ENCODE measurements at places on chromosomes 2 and 18.
A peak's percentile ranks its signal among the peaks of the same experiment; 100 is the strongest.

- DNase-seq: no peak
Measured at GRCh38 chr2:214242797-214243196, 168.1 kb upstream of the VWC2L start.

DNA sequence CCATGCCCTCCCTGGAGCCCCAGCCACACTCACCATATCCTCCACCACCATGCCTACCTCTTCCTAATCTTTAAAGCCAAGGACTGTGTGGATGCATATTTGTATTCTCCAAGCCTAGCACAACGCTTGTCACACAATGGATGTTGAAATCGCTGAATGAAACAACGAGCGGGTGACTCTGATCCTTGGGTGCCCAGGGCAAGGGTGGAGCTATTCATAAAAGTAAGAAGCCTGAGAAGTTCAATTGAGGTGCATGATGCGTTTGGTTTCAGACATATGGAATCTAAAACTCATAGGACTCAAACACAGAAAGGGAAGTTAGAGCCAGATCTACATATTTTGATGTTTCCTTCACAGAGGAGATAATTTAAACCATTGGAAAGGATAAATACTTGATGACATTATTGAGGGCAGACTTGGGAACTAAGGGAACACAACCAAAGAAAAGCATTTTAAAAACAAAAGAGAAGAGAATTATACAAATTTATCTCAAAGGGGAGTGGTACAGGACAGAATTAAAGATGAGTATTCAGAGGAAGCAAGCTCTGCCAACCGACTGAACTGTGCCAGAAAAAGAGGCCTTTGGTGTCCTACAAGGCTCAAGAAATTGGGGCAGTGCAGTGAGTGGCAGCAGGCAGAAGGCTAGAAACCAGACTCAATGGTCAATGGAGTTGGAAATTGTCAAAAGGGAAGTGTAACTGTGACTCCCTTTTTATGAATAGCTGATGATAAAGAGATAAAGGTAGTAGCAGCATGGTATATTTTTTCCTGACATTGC is 200.6 kb upstream of the NCKAP5 start:
- DNase-seq: no peak

GRCh38 chr2:203730076-203730729 is 23.8 kb downstream of the CD28 start:
- no peak for DNase-seq

- DNase-seq: no peak
Measured at GRCh38 chr2:31066551-31066950, 71.7 kb downstream of the GALNT14 start.

DNA sequence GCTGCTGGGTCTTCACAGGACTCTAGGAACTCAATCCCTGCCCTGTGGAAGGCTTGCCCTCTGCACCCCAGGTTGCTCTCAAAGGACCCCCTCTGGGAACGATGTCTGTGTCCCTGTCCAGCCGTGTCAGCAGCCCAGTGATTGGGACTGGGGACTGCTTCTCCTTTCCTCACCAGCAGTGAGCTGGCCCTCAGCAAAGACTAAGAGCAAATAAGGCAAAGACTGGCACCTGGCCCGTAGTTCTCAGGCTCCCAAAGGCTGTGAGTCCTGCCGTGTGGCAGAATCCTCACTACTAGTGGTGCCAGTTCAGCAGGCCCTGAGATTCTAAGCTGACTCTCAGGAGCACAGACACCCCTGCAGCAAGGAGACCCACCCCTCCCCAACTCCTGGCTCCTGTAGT is 47.8 kb downstream of the TMEM163 start:
- no peak for DNase-seq

DNA sequence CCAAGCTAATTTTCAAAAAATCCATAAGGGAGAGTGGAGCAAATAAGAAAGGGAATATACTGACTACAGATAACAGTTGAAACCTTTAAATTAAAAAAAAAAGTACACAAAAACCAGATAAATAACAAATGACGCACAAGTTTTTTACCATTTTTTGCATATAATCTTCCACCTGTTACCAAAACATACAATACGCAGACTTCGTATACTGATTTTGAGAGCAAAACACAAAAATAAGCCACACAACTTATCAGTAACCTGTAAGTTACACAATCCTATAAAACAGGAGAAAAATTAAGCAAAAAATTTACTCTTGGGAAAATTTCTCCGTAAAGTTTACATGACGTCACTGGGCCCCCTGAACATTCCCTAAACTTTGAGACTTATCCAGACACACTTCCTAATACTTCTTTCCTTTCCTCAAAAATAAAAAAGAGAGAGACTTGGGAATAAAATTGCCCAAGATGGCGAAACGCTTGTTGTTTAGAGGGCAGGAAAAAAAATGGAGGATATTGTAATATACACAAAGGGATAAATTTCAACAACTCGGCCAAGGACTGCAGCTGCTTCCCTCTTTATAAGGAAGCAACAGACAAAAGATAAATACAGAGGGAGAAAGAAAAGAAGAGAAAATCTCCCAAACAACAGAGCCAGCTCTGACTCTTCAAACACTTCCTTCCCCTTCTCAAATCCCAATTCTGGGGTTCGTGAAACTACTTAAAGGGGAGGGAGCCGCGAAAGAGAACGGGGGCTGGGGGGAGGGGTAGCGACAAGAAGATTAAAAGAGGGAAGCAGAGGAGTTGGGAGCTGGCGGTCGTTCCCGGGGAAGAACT is 1.6 kb downstream of the BAZ2B start:
- peak; percentile 31 for DNase-seq

DNA sequence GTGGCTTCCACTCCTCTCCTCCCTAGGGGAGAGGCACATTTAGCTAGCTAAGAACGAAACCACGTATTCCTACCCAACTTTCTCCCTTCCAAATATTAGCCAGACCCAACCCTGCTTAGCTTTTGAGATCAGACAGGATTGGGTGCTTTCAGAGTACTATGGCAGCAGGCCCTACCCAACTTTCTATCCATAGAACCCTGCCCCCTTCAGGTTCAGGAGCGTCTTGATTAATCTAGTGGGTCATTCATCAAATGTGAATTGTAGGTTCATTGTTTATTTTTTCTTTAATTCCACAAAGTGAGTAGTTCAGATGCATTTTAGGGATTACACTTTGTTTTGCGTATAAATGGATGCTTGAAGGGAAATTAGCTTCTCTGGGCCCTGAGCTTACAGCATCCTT is 188.3 kb downstream of the MIB1 start:
- no peak for DNase-seq

DNA sequence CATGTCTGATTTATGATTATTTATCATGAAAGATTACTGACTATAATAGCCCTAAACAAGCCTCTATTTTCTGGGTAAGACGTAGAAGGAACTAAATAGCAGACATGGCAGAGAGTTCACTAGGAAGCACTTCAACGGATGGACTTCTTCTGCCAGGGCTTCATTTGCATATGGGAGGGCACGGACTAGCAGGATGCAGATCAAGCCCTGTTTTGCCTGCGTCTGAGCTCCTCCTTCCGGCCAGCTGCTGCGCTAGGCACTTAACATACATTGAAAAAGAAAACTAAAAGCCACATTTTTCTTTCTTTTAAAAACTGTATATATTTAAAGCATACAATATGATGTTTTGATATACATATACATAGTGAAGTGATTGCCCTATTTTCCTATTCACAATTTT is 340.0 kb upstream of the MEX3C start:
- no peak for DNase-seq

- DNase-seq: peak; percentile 3
Measured at GRCh38 chr2:225122583-225123486, 80.6 kb upstream of the DOCK10 start.

GRCh38 chr18:41973983-41974382 is 18.9 kb downstream of the PIK3C3 start:
- DNase-seq: no peak

DNA sequence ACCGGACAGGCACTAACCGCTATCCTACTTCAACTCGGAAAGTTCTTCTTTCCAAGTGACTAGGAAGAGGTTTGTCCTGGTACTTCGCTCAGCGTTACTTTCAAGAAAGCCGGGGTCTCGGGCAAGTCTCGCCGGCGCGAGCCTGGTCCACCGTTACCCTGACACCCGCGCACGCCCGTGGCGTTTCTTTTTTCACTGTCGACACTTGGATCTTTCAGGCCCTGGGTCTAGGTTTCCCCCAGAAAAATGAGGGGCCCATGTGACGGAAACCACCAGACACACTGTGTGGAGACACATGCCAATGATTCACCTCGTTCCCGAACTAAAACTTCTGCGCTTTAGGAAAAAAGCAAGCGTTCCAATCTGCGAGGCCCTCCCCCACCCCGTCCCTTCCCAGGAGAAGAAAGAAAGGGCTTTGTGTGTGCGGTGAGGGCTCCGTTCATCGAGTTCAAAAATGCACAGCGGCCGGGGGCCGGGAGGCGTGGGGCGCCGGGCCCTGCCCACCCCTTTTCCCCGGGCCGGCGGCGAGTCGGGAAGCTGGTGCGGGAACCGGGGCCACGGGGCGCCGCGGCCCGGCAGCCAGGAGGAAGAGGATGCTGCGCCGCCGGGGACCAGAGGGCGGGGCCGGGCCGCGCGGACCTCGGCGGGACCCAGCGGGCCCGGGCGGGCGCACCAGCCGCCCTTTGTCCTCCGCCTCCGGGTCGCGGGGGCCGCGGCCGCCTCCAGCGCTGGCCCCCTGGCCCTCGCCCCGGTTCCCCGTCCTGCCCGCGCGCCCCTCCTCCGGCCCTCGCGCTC is 2.6 kb downstream of the ZNF521 start:
- DNase-seq: peak; percentile 50

DNA sequence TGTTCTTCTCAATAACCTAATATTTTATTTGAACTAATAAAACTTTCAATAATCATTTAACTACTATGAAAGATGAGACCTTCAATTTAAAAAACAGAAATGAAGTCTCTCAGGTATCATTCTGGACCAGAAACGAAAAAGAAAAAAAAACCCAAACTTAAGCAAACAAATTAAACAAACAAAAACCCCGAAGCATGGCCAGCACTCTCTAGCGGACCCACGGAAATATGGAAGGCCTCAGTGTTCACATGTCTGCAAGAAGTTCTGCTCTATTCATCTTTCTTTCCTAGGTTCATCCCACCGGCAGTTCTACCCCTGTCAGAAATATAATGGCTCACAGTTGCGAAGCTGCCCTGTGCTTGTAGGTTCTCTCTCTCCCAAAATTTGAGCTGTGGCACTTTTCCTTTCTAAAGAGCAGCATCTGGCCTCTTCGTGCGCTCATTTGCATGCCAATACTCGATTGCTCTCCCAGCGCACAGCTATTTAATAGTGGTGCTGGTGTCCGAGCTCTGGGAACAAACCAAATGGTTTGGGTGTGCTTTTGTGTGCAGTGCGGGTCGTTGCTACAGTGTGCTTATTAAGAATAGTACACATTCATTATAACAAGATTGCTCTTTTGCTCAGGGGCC is 129.0 kb upstream of the ZEB2 start:
- DNase-seq: no peak

- DNase-seq: no peak
Measured at GRCh38 chr2:210562502-210563080, 6.2 kb downstream of the CPS1 start.

- no peak for DNase-seq
Measured at GRCh38 chr2:117232305-117232704, 582.2 kb upstream of the DDX18 start.

DNA sequence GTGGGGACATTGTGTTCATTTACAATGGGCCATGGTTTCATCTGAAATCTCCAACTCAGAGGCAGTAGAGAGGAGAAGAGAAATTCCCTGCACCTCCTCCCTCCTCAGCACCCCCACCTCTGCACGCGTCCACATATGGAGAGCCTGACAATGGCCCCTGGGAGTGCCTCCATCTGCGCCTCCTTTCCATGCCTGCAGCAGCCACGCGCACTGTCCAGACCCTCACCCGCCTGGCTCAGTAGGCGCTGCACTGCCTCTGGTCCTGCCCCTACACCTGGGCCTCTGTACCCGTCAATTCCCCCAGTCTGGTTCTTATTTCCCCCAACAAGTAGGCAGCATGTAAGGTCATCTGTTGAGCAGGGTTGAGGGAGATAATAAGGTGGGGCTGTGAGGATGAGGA is 23.8 kb downstream of the MPHOSPH10 start:
- no peak for DNase-seq

DNA sequence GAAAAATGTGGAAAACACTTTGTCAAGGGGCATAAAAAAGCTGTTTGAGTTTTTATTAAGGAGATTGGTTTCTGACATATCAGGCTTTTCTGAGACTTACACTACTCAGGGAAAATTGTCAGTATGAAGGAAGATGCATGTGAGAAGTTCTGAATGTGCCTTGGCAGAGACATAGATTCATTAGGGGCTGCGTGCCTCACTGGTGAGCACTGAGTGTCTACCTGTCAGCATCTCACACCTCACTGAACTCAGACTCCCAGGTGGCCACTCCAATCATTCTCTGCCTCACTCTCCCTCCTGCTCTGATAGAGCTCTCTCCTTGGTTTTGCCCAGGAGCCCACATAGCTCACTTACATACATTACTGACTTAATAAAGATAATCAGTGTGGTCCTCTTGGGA is 372.6 kb downstream of the LRRTM4 start:
- DNase-seq: no peak

DNA sequence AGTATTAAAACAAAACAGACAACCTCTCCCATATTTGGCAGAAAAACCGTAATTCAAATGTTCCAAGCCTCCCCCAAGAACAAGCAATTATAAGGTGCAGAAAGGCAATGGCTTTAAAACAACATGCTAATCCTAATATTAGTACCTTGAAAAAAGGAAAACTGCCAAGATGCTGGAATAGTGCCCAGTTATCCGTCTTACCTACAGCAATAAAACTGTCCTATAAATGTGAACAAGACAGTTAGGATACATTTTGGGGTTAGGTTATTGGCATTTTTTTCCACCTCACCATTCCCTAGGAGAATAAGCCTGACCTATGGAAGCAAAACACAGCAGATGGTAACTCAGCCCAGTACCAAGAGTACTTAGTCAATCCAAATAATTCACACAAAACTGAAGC is 83.2 kb downstream of the TCF4 start:
- DNase-seq: no peak

GRCh38 chr2:54995553-54995952 is 54.7 kb downstream of the RTN4 start:
- DNase-seq: no peak

- no peak for DNase-seq
Measured at GRCh38 chr18:55522011-55522410, 66.0 kb downstream of the TCF4 start.

- no peak for DNase-seq
Measured at GRCh38 chr2:6538607-6539006, 327.1 kb downstream of the CMPK2 start.

DNA sequence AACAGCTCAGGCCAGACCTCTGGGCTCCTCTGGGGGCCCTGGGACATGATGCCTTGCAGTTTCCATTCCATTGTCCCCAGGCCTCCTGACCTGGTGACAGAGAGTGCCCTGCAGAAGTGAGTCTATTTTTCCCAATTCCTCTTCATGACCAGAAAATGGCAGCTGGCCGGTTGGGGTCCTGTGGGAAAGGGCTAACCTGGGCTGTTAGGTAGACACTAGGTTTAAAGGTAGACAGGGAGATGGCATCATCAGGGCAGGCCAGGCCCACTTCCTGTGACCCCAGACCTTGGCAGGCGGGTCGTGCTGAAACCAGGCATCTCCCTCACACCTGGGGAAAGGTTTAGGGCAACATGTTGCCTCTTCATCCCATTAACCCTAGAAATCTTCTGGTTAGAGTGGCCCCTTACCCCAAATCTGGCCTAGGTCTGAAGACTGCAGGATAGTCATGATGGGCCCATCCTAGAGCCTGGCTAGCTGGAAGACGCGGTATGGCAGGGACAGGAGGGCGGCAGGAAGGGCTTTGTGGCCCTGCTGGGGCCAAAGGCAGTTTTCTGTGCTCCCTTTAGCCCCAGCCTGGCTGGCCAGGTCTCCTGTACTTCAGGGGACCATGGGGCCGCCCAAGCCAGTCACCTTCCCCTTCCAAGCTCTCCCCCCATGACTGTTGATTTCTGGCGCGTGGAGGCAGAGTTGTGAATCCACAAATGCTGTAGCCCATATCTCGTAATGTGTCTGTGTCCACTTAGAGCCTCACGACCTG is 10.1 kb downstream of the POMC start:
- no peak for DNase-seq
